Cardiac muscle cell (in vitro differentiated cells and primary cell): ENCODE measurements at places on chromosomes 2 and 18. TPM values are rescaled to one million over a fixed set of nuclear protein-coding genes. Genes with fewer than 3 reads are reported as not detected.

Gene SH3RF3
- total RNA-seq, result 1.4 and 1.7 TPM in 2 replicates

Gene EML6
- total RNA-seq, result 0.89 and 0.92 TPM in 2 replicates

Gene ROCK2
- total RNA-seq, result 12.9 and 18.9 TPM in 2 replicates

Gene SERPINB10
- total RNA-seq, result not detected in 2 replicates

Gene IKZF2
- 7.9 and 10.8 TPM in 2 replicates for total RNA-seq

Gene OTOS
- not detected in 2 replicates for total RNA-seq

Gene SLC16A14
- 1.7 and 7.5 TPM in 2 replicates for total RNA-seq

Gene RASGRP3
- total RNA-seq, result 19.8 and 25.4 TPM in 2 replicates

Gene GPBAR1
- total RNA-seq, result 2.4 and 4.4 TPM in 2 replicates

Gene NPAS2
- 0.18 and 0.89 TPM in 2 replicates for total RNA-seq

Gene MTIF2
- 19.2 and 25.6 TPM in 2 replicates for total RNA-seq

Gene CRYGD
- total RNA-seq, result not detected in 2 replicates

Gene SLC8A1
- total RNA-seq, result 492 and 682 TPM in 2 replicates

DNA sequence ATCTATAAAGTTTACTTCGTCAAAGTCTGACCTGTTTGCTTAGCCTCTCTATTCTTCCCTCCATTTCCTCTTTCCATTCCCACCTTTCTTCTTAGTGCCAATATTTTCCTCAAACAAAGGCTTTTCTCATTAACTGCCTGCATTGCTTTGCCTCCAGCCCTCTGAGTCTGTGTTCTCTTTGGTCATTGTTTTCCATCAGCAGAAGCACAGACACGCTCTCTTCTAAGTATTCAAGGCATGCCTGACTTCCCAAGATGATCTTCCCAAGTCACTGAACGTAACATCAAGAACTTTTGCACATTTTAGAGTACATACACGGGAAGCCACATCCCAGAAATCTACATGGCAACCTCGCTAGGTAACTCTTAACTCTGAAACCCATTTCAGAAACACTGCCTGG is 32.6 kb upstream of the ANXA4 start:
- DNase-seq, result no peak

GRCh38 chr2:220892018-220892634 is 680.0 kb downstream of the EPHA4 start:
- no peak for DNase-seq

DNA sequence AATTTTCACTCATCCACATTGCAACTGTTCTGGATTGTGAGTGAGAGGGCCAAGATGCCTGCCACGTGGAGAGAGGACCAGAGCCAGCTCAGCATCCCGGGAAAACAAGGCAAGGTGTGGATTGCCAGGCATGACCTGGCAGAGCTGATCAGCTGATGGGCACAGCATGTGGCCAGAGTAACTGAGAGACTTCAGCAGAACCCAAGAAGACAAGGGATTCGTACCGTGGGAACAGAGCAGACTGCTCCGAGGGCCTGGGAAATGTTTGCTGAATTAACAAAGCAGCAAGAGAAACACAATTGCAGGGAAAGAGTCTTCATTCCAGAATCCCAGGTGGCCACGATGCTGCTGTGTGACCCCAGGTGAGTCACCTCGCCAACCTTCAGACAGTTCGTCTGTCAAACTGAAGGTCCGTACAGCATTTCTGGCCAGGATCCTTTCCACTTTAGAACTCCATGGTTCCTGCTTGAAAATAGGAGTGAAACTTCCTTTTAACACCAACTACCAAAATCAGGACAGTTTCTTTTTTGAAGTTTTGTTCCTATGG is 26.3 kb upstream of the POMC start:
- no peak for DNase-seq

DNA sequence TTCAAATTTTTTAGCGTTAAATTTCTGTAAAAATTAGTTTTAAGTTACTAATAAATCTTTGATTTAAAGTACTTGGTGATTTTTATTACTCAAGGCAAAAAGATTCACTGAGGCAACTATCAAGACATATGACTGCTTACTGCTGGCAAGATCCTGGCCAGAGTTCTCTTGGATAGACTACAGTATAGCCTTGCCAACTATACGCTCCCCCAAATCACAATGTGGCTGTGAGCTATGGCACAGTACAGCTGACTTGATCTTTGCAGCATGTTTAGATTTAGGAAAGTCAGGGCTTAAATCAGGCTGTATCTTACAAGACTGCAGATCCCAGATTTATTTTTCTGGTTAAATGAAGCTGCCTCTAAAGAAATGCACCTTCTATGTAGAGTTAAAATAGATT is 26.5 kb downstream of the MSTN start:
- DNase-seq, result no peak

DNA sequence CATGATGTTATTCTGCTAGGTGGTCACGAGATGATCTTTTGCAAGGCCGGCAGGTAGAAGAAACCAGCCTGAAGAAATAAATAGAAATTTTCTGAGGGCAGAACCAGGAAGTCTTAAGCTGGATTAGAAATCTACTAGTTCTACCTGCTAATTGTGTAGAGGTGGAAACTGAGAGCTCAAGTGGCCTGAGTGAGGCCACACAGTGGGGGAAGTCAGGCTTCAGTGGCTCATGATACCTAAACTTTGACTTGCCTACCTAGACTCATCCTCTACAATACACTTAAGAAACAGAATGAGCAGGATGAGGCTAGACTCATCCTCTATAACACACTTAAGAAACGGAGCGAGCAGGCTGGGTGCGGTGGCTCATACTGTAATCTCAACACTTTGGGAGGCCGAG is 134.9 kb upstream of the NDUFV2 start:
- DNase-seq, result no peak

GRCh38 chr2:118607641-118608040 is 239.8 kb downstream of the EN1 start:
- DNase-seq, result no peak

GRCh38 chr2:52074130-52074719 is 1042.3 kb upstream of the NRXN1 start:
- no peak for DNase-seq

- DNase-seq, result no peak
Observed at GRCh38 chr2:167890739-167891138, 356.7 kb downstream of the STK39 start.

DNA sequence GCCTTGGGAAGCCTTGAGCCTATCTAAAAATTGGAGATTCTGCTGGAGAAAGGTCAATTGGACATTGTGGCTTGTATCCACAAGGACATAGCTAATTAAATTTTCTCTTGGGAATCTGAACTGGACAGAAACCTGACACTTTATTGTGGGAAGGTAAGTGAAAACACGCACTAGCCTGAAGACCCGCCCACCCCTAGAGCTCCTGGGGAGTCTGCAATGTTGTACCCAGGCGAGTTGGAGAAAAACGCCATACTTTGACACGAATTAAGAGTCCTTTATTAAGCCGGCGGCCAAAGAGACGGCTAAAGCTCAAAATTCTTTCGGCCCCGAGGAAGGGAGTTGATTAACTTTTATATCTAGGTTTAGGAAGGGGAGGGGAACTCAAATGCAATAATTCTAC is 1.2 kb upstream of the ZNF892 start:
- no peak for DNase-seq

DNA sequence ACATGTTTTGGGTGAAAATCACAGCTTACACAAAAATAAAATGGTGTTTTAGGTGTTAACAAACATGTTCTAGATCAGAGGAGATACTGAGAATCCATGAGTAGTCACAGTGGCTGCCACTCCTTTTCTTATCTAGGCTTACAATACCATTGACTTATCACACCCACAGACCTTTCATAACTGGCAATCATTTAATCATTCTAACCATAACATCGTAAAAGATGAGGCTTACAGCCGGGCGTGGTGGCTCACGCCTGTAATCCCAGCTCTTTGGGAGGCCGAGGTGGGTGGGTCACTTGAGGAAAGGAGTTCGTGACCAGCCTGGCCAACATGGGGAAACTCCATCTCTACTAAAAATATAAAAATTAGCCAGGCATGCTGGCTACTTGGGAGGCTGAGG is 18.8 kb upstream of the SERPINB5 start:
- no peak for DNase-seq

- DNase-seq, result no peak
Observed at GRCh38 chr18:13120255-13120654, 98.3 kb upstream of the LDLRAD4 start.

GRCh38 chr18:27372386-27372785 is 187.3 kb upstream of the CHST9 start:
- DNase-seq, result no peak

DNA sequence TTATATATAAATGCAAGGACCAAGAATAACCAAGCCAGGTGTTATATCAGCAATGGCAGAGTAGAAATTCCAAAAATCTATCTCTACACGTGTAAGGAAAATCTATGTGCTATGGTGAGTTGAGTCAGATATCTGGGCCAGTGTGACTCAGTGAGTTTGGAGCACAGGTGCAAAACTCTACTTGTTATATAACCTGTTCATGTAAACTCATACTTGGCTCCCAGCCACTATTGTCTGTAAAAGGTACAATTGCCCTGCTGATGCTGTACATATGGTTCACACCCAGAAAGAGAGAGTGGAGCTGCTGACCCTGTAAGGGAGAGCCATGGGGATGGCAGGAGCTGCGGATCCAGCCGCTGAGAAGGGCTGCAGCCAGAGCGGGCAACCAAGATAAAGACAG is 112.0 kb downstream of the TRABD2A start:
- no peak for DNase-seq

DNA sequence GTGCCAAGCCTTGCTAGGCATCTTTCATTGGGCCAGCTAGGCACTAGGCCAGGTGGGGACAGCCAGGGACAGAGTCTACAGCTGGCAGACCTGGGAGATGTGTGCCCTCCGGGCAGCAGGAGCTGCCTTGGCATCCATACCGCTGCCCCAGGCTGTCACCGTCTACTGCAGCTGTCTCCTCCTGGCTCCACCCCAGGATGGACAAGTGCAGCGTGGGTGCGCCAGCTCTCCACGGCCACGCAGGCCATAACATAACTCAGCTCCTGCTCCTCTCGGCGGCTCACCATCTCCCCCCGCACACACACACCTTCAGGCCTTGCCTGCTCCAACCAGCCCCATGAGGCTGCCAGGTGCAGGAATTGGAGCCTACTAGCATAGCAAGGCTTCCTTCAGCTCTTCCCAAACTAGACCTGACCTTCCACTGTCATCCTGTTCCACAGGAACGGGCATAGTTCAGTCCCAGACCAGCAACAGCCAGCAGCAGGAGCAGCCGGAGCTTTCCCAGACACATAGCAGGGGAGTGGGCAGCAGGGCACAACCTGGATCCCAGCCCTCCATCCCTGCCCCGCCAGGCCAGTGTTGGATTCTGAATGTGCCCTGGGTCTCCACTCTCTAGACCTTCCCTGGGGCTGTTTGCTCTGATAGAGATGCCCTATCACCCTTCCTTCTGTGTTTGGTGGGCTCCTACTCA is 2.5 kb upstream of the ADRA2B start:
- DNase-seq, result no peak

- peak; percentile 25 for DNase-seq
Observed at GRCh38 chr2:19900931-19901441, 797 bp downstream of the TTC32 start.

DNA sequence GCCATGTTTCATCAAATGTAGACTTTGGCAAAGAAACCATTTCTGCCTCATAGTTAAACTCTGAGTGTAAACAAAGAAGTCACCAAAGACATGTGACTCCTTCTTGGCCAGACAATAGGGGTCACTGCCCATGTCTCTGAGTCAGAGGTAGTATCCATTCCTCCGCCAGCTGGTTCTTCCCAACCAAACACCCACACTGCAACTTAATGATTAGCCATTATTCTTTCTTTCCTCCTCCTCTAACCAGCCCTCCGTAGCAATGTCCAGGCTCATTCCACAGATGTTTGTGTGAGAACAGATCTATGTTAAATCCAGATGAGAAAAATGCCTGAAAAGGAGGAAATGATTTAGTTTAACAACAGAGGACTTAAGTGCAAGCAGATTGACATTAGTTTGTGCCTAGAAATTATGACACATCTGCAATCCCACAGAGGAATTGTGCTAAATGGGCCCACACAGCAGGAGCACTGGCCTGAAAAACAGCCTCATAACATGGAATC is 127.9 kb upstream of the SH3BP4 start:
- DNase-seq, result peak; percentile 95

GRCh38 chr2:79855264-79856006 is 342.6 kb downstream of the CTNNA2 start:
- DNase-seq, result no peak

- DNase-seq, result no peak
Observed at GRCh38 chr2:214904176-214904575, 94.7 kb upstream of the BARD1 start.

DNA sequence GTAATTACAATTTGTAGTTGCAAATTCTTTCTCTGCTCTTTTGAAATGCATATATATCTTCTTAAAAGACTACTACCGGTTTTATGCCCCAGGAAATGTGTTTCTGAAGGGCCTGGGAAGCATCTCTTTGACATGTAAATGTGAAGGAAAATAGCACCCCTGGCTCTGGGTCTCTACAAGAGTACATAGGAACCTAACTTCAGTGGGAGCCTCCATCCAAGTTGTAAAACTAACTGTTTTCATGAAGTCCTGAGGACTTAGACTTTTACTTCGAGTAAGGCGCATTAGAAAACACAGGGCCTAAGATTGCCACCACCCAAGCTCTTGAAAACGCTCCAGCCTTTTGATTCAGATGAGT is 99.4 kb downstream of the CBLN2 start:
- DNase-seq, result no peak

DNA sequence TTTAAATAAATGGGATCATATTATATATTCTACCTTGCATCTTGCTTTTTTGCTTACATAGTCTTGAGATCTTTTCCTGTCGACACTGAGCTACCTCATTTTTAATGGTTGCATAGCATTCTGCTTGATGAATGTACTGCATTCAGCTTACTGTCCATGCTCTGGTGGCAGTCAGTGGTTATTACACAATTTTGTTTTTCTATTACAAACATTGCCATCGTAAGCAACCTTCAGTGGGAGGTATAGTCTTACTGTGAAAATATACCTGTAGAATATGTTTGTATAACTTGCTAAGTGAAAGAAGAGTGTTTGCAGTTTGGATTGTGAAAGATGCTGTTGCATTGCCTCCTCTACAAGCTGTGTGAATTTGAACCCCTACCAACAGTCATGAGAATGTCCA is 43.4 kb downstream of the UBXN4 start:
- DNase-seq, result peak; percentile 10

DNA sequence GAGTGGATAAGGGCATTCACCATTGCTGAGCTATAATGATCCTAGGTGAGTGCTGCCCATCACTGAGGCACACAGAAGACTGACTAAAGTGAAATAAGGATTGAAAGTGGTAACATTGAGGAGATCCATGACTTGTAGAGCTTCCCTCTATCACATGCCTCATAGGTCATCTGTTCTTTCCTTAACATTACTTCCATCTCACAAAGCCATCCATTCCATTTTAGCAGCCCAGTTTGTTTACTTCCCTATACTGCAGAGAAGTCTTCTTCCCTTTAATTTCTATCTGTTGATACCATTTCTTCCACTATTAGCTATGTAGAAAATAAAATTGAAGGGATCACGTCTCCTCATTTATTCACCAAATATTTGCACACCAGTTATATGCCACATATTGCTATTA is 32.1 kb downstream of the ME2 start:
- no peak for DNase-seq

- DNase-seq, result no peak
Observed at GRCh38 chr2:73063909-73064875, 7.3 kb downstream of the SFXN5 start.

DNA sequence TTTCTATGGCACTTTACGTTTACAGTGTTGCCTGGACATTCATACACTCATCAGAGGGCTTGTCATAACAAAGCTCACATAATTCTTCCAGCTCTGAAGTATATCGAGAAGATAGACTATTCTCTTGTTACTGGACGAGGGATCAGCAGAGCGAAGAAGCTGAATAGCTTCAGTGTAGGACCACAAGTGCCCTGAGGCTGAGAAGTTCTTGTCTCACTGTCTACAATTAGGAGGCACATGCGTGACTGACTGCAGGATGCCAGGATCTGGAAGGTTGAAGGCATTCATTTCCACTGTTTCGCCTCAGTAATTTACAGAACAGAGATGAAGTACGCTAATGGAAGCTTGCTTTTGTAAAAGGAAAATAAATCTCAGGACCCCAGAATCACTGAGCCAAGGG is 9.6 kb downstream of the SH3YL1 start:
- no peak for DNase-seq
